ENCODE measurements at places on chromosomes 6 and 20. TPM values are rescaled to one million over a fixed set of nuclear protein-coding genes. Genes with fewer than 3 reads are reported as not detected.

GRCh38 chr6:2883673-2884072 is 19.4 kb downstream of the SERPINB9 start:
- no peaks in the 10 kb centered on the region for H3K4me1 ChIP-seq
- no peaks in the 10 kb centered on the region for H3K36me3 ChIP-seq
- no peaks in the 10 kb centered on the region for H3K27me3 ChIP-seq
- no peak overlapping the region for H3K4me3 ChIP-seq
- no peak overlapping the region for H3K27ac ChIP-seq
- no peak for DNase-seq

DNA sequence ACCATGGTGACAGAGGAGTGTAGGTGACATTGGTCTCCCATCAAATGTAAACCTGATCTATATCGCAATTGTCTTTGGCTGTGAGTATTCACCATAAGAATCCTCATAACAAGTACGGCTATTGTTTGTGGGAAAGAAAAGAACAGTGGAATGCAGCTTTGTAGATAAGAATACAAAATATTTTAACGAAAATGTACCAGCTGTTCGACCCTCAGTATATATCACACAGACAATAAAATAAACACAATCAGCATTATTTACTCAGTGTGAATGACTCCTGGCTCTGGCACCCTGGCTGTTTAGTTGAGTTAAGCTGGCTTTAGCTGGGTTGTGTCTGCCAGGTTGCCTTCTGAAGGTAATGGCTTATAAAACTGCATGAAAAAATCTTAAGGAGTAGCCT is 43.4 kb downstream of the SNRNP48 start:
- H3K4me3 ChIP-seq = no peak overlapping the region
- no peak overlapping the region for H3K27ac ChIP-seq
- H3K4me1 ChIP-seq = no peaks in the 10 kb centered on the region
- H3K27me3 ChIP-seq = no peaks in the 10 kb centered on the region
- DNase-seq = no peak

GRCh38 chr6:26351544-26351953 is 13.4 kb upstream of the BTN3A2 start:
- no peaks in the 10 kb centered on the region for H3K27me3 ChIP-seq
- no peak overlapping the region for H3K4me3 ChIP-seq
- DNase-seq = no peak
- no peaks in the 10 kb centered on the region for H3K36me3 ChIP-seq
- no peaks in the 10 kb centered on the region for H3K4me1 ChIP-seq

DNA sequence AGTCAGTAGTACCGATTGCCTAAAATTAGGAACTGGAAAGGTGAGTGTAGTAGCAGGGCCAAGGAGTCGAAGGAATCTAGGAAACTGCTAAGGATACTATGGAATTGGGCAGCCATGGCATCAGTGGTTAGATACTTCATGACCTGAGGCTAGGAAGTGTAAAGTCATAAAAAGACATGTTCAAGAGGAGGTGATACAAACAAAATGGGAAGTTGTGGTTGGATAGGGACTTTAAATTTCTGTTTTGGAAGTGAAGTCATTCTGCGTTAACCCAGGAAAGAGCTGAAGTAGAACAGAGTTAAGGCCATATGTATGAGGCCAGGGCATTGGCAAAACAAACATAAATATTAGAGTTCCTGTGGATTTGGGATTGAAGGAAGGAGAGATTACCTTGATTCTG is 88.6 kb upstream of the TMEM181 start:
- H3K36me3 ChIP-seq = no peaks in the 10 kb centered on the region
- no peak overlapping the region for H3K27ac ChIP-seq
- no peaks in the 10 kb centered on the region for H3K4me1 ChIP-seq
- H3K4me3 ChIP-seq = no peak overlapping the region

- H3K4me3 ChIP-seq = no peak overlapping the region
- no peaks in the 10 kb centered on the region for H3K27me3 ChIP-seq
- H3K4me1 ChIP-seq = no peaks in the 10 kb centered on the region
- DNase-seq = no peak
- H3K27ac ChIP-seq = no peak overlapping the region
Measured at GRCh38 chr20:9262653-9263194, 193.8 kb downstream of the PLCB4 start.

DNA sequence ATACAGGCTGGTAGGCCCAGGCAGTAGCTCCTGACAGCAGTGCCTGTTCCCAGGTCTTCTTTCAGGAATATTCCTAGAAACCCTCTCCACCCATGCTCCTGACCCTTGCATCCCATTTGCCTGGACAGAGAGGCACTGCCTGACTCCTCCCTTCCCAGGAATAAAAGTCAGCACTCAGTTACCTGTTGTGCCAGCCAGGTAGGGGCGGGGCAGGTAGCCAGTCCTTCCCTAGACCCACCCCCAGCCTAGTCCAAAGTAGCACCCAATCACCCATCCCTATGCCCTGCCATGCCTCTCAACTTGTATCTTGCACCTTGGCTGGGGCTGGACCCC is 129.9 kb downstream of the MRPL14 start:
- no peaks in the 10 kb centered on the region for H3K4me1 ChIP-seq
- no peak overlapping the region for H3K4me3 ChIP-seq
- H3K27me3 ChIP-seq = no peaks in the 10 kb centered on the region
- no peaks in the 10 kb centered on the region for H3K36me3 ChIP-seq
- no peak overlapping the region for H3K27ac ChIP-seq

DNA sequence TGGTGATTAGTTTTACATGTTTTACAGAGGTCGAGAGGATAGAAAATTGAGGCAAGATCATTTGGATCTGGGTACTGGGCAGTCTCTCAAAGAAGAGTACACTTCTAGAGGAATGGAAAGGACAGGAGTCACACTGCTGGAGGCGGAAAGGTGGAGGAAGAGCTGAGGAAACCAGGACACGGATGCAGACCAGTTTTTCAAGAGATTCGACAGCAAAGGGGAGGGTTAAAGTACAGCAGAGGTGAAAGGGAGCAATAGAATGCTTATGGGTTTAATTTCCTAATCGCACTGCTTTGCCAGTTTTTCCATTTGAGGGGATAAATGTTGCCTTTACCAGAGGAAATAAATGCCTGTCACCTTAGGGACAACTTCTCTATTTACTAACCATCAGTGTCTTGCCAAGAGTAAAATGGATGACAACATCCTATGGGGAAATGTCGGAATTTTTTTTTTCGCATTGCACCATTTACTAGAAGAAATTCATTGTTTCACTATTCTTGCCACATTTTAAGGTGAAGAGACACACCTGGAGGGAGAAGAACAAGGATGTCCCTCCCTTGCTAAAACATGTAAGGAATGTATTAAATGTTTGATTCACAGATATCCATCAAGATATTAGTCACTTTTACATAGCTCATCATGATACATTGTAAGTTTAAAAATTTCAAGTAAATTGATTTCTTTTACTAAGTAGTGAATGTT is 226.6 kb downstream of the COL12A1 start:
- H3K27ac ChIP-seq = no peak overlapping the region
- no peak overlapping the region for H3K4me3 ChIP-seq
- H3K27me3 ChIP-seq = no peaks in the 10 kb centered on the region
- H3K4me1 ChIP-seq = no peaks in the 10 kb centered on the region
- H3K36me3 ChIP-seq = no peaks in the 10 kb centered on the region

DNA sequence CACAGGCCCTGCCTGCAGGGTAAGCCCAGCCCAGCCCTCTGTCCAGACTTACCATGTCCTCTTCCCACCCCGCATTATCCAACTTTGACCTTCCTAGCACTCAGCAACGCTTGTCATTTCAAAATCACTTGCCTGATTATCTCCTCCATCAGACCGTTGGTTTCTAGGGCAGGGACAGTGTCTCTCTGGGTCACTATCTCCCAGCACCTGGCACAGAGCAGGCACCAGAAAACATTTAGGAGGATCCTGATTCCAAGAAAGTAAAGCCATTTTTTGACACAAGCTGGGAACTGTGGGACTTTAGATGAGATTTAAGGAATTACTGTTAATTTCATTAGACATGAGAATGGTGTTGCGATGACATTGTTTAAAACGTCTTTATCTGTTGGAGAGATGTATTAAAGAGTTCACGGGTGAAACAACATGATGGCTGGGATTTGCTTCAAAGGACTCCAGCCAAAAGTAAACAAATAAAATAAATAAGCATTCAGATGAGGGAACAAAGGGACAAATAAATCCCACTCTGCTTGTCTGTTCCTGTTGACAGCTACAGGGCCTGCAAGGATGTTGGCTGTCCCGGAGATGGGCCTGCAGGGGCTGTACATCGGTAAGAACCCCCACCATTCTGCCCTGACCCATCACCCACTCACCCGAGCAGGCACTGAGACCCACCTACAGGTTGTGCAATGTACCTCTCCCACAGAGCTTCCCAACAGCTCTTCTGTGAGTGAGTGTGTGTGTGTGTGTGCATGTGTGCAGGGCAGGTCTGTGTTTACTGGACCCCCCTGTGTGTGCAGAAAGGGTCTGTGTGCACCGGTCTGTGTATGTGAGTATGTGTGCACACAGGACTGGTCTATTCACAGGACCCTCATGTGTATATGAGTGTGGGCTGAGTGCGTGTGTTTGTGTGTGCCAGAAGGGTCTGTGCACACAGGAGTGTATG is 5.9 kb downstream of the HSPA12B start:
- H3K27me3 ChIP-seq = no peaks in the 10 kb centered on the region
- no peak for DNase-seq
- no peak overlapping the region for H3K4me3 ChIP-seq
- H3K4me1 ChIP-seq = no peaks in the 10 kb centered on the region

GRCh38 chr6:107658920-107659865 is 164.9 kb downstream of the SCML4 start:
- no peak for DNase-seq
- H3K27ac ChIP-seq = no peak overlapping the region
- H3K36me3 ChIP-seq = peaks cover 1% of the 10 kb centered on the region
- H3K4me3 ChIP-seq = no peak overlapping the region
- H3K4me1 ChIP-seq = no peaks in the 10 kb centered on the region

DNA sequence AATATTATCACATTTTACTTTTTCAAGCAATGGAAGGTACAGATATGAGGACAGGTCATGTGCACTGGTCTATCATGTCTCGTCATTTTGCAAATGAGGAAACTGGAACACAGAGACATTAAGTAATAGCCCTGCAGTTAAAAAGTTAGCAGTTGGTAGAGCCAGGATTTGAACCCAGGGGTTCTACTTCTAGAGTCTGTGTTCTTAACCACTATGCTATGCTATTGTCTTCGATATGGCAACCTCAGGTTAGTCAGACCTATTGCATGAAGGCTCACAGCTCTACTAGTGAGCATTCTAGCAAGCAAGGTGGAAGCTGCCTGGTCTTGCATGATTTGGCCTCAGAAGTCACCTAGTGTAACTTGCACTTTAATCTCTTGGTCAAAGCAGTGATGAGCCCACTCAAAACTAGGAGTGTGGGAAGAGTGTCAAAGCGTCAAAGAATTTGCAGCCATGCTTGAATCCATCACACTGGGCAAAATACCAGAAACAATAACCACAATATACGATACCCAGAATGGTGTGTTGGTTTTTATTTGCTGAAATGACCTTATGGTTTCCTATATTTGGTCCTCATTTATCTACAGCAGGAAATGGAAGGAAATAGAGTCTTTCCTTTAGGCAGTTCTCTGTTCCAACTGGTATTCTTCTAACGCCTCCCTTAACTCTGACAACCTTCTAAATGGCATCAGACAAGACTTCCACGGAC is 20.4 kb upstream of the BMP2 start:
- H3K4me1 ChIP-seq = no peaks in the 10 kb centered on the region
- no peaks in the 10 kb centered on the region for H3K36me3 ChIP-seq
- H3K4me3 ChIP-seq = no peak overlapping the region
- no peak for DNase-seq
- no peak overlapping the region for H3K27ac ChIP-seq

DNA sequence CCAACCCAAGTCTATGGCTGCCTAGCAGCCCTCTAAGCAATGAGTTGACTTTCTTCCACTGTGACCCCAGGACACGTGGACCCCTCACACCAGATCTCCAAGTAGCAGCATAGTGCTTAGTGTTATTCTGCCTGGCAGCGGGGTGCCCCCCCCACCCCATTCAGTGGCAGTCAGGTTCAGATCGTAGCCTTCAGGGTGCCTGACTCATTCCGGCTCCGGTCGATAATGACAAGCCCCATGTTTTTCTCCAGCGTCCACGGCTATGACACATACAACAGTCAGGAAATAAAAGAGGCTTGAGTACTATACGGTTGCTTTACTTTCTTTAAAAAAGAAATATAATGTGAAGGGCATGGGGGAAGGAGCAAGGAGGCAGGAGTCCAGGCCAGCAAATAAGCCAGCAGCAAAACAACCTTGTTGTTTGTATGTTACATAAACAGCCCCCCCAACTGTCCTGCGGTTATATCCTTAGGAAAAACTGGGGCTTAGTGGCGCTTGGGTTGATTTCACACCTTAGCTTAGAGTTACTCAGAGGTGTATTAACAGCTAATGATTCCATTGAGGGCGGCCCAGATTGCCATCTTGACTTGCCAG is 23.1 kb downstream of the GNAS start:
- H3K27ac ChIP-seq = no peak overlapping the region
- no peak overlapping the region for H3K4me3 ChIP-seq
- no peak for DNase-seq
- no peaks in the 10 kb centered on the region for H3K27me3 ChIP-seq

DNA sequence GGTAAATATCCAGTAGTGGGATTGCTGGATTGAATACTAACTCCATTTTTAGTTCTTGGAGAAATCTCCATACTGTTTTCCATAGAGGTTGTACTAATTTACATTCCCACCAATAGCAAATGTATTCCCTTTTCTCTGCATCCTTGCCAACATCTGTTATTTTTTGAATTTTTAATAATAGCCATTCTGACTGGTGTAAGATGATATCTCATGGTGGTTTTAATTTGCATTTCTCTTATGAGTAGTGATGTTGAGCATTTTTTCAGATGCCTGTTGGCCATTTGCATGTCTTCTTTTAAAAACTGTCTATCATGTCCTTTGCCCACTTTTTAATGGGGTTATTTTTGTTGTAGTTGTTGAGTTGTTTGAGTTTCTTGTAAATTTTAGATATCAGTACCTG is 253.2 kb downstream of the HAO1 start:
- no peaks in the 10 kb centered on the region for H3K27me3 ChIP-seq
- DNase-seq = no peak
- H3K27ac ChIP-seq = no peak overlapping the region
- no peaks in the 10 kb centered on the region for H3K4me1 ChIP-seq

DNA sequence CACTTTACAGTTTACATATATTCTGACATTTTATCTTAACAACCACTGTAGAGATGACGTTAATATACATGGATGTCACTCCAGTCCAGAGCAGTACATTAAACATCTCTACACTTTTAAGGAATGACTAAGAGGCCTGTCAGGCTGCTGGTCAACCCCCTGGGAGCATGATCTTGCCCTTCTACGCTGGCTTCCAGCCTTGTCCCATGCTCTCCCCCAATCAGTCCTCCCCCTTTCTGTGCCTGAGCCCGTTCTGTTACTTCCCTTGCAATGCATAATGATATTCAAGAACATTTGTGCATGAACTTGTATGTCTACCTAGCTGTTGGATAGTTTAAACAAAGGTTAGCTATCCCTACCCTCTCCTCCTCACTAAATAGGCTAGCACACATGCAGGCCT is 40.5 kb upstream of the PLCB4 start:
- H3K27ac ChIP-seq = no peak overlapping the region
- H3K36me3 ChIP-seq = no peaks in the 10 kb centered on the region
- DNase-seq = no peak

GRCh38 chr6:37481711-37482605 is 17.7 kb downstream of the CCDC167 start:
- no peaks in the 10 kb centered on the region for H3K4me1 ChIP-seq
- H3K36me3 ChIP-seq = peaks cover 7% of the 10 kb centered on the region
- no peak overlapping the region for H3K27ac ChIP-seq
- H3K4me3 ChIP-seq = no peak overlapping the region

HLA-C gene
- 529 TPM for total RNA-seq

GNAS-AS1 gene
- 1.2 TPM for total RNA-seq

JARID2 gene
- 11.0 TPM for total RNA-seq

COL19A1 gene
- 1.8 TPM for total RNA-seq

BPI gene
- total RNA-seq = 0.51 TPM
